ENCODE measurements at places on chromosomes 16 and 17.

DNA sequence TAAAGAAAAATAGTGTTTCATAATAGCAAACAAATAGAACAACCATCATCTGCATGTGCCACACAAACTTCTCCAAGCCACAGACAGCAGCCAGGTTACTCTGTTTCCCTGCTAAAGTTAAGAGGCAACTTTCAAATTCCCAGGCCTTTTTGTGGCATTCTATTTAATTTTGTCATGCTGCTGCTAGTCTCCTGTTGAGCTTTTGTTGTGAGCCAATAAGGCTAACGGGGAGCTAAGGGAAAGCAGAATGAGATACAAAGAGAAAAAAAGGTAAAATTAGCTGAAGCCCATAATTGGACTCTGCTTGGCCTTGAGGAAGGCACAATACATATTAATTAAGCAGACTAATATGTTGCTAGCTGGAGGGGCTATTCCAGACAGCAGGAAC lies 74.7 kb upstream of the GNAO1 start:
- H3K36me3 ChIP-seq, result no peaks in the 10 kb centered on the region
- no peak overlapping the region for H3K4me3 ChIP-seq
- no peak overlapping the region for H3K27ac ChIP-seq
- H3K4me1 ChIP-seq, result peaks cover 3% of the 10 kb centered on the region
- DNase-seq, result no peak
- H3K27me3 ChIP-seq, result peaks cover 31% of the 10 kb centered on the region

DNA sequence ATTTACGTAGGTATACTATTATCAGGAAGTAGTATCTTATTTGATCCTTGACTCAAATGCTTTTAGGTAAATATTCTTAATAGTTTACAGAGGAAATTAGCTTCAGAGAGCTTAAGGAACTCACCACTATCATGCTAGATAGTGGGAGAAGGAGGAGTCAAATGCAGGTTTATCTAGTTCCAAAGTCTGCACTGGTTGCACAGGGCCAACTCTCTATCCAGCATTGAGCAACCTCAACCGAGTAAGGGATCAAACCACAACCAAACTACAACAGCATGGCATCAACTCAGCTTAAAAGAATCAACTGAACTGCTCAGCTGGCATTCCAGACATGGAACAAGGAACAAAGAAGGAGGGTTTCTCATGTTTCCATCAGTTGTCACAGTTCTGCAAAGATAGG lies 306.0 kb downstream of the MAF start:
- DNase-seq, result no peak
- peaks cover 2% of the 10 kb centered on the region for H3K4me1 ChIP-seq
- H3K36me3 ChIP-seq, result no peaks in the 10 kb centered on the region
- H3K27ac ChIP-seq, result no peak overlapping the region
- H3K27me3 ChIP-seq, result peaks cover 52% of the 10 kb centered on the region

DNA sequence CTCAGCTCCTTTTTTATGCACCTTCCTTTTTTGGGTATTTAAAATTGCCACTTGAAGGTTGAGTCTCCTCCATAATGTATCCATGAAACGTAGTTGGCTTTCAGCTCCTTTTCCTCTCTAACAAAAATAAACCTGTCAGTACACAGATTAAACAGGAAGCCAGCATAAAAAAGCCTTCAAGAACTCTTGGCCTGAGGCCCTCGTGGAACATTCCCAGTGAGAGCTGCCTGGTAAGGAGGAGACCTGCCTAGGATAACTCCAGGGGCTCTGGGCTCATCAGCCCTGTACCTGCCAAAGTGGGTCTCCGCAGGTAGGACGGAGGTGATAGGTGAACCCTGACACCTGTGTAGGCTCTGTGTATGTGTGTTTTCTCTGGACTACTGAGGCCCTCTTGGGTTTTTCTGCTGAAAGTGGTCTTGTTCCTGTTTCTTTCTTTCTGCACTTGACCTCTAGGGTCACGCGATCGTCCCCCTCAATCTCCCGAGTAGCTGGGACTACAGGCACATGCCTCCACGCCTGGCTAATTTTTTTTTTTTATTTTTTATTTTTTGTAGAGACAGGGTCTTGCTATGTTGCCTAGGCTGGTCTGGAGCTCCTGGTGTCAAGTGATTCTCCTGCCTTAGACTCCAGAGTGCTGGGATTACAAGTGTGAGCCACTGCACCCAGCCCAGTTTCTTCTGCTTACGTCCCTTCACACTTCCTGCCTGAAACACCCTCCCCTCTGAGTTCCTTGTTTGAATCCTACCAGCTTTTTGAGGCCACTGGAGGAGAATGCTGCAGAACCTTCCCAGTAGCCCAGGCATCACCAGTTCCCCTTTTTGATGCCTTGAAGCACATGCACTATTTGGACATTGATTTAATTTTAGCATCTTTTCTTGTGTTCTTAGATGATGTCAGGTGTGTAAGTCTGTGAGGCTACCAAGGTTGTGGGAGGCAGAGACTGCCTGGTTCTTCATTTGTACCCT lies 9.8 kb downstream of the PGS1 start:
- peaks cover 32% of the 10 kb centered on the region for H3K36me3 ChIP-seq
- peak overlapping the region; percentile 97 for H3K27ac ChIP-seq
- H3K4me3 ChIP-seq, result no peak overlapping the region
- no peaks in the 10 kb centered on the region for H3K27me3 ChIP-seq

GRCh38 chr17:75861927-75862317 lies 6.8 kb upstream of the WBP2 start:
- no peak overlapping the region for H3K4me3 ChIP-seq
- no peaks in the 10 kb centered on the region for H3K27me3 ChIP-seq
- no peaks in the 10 kb centered on the region for H3K36me3 ChIP-seq
- peaks cover 27% of the 10 kb centered on the region for H3K4me1 ChIP-seq
- no peak overlapping the region for H3K27ac ChIP-seq

DNA sequence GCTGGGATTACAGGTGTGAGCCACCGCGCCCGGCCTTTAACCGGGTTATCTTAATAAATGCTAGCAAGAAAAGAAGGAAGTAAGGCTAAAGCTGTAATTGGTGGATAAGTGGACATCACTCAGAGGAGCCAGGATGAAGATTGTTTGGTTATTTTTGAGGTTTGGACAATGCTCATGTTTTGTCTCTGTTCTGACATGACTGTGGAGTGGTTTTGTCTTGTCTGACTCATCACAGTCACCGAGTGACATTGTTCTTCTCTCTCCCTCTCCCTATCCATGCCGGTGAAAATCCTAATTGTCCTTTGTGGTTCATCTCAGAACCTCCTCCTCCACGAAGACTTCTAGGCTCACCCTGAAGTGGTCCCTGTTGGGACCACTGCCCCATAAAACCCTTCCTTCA lies 23.5 kb upstream of the GRIN2A start:
- H3K27me3 ChIP-seq, result peaks cover 6% of the 10 kb centered on the region
- no peaks in the 10 kb centered on the region for H3K36me3 ChIP-seq
- no peak for DNase-seq
- H3K27ac ChIP-seq, result no peak overlapping the region
- no peaks in the 10 kb centered on the region for H3K4me1 ChIP-seq

Data from activated naive CD8-positive, alpha-beta T cell treated with anti-CD3 and anti-CD28 coated beads for 36 hours (primary cell).